A549 treated with CpdA at 1 μM for 4 hours (cell line): ENCODE measurements at places on chromosomes 3 and 15. TPM values are rescaled to one million over a fixed set of nuclear protein-coding genes. Genes with fewer than 3 reads are reported as not detected.

TWF2 gene
- 67.0 to 80.9 TPM (median 68.5 TPM) in 5 replicates for total RNA-seq

GOLGA6L22 gene
- total RNA-seq = not detected in 5 replicates

AHSG gene
- 0.09 to 0.12 TPM (median 0.11 TPM) in 3 of 5 replicates, not detected in the others for total RNA-seq

LOXL1 gene
- 0.28 to 0.72 TPM (median 0.43 TPM) in 5 replicates for total RNA-seq

DUOXA2 gene
- not detected in 5 replicates for total RNA-seq

MLF1 gene
- total RNA-seq = 20.6 to 27.3 TPM (median 24.1 TPM) in 5 replicates

CYP11A1 gene
- total RNA-seq = not detected in 5 replicates

THRB gene
- total RNA-seq = 0.99 to 3.1 TPM (median 1.6 TPM) in 5 replicates
